ENCODE measurements at places on chromosomes 6 and 20.

DNA sequence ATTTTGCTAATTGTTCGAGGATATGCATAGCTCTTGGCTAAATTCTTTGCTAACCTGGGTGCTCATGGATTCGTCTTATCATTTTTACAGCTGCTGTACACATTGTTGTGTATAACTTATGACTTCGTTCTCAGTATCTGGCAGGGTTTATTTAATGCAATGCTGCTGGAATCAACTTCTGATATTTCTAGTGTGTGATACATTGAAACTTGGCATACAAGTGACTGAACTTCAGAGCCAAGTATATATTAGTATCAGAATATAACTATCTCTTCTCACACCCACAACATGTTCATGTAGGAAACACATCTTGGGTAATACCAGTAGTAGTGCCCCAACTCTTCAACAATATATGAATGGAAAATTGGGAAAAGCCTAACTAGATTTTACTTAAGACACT, 764.2 kb downstream of the TENT5A start:
- DNase-seq: no peak

GRCh38 chr6:116180375-116180774, 54.4 kb upstream of the COL10A1 start:
- DNase-seq: no peak

DNA sequence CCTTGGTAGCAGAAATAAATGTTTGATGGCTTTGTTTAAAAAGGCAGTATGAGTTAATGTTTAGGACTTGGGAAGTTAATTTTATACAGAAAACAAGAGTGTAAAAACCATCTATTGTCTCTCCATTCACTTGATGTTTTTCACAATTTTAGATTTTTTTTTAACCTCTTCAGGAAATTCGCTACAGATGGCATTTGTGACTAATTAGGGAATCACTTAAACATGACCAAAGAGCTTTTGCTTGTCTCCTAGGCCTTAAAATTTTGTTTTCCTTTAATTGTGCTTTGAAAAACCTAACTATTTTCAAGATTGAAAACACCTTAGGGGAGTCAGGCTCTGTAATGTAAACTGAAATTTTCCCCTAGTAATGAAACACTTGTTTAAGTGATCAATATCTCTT, 17.3 kb downstream of the TULP4 start:
- no peak for DNase-seq

DNA sequence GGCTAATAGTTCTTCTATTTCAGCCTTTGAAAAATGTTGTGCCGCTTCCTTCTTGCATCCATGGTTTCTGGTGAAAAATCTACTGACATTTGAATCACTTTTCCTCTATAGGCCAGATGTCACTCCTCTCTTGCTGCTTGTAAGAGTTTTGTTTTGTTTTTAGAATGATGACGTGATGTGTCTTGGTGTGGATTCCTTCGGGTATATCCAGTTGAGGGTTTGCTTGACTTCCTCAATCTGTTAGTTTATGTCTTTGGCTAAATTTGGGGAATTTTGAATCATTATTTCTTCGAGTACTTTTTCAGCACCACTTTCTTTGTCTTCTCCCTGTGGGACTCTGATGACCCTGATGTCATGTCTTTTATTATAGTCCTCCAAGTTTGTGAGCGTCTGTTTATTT, 175.5 kb downstream of the MYLK4 start:
- no peak for DNase-seq

DNA sequence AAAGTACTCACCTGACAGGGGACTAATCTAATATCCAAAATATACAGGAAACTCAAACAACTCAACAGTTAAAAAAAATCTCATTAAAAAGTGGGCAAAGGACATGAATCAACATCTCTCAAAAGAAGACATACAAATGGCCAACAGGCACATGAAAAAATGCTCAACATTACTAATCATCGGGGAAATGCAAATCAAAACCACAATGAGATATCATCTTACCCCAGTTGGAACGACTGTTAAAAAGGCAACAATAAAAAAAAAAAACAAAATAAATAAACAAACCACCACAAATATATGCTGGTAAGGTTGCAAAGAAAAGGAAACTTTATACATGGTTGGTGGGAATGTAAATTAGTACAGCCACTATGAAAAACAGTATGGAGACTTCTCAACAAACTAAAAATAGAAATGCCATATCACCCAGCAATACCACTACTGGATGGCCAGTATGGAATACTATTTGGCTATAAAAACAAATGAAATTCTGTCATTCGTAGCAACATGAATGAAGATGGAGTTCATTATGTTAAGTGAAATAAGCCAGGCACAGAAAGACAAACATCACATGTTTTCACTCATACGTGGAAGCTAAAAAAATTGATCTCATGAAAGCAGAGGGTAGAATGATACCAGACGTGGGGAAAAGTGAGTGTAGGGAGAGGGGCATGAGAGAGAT, 6.6 kb downstream of the SIRPB2 start:
- DNase-seq: no peak

DNA sequence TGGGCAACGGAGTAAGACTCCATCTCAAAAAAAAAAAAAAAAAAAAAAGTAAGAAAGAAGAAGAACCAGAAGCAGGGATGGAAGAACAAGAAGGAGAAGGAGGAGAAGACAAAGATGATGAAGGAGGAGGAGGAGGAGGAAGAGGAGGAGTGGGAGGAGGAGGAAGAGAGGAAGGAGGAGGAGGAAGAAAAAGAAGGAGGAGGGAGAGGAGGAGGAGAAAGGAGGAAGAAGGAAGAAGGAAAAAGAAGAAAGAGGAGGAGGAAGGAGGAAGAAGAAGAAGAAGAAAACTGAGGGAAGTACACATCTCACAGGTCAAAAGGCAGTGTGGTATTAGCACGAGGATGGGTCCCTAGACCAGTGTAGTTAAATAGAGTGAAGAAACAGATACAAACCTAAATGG, 65.1 kb upstream of the SCAF8 start:
- DNase-seq: no peak

- DNase-seq: no peak
These were observed 175.4 kb upstream of the PRND start for GRCh38 chr20:4546342-4546741.

DNA sequence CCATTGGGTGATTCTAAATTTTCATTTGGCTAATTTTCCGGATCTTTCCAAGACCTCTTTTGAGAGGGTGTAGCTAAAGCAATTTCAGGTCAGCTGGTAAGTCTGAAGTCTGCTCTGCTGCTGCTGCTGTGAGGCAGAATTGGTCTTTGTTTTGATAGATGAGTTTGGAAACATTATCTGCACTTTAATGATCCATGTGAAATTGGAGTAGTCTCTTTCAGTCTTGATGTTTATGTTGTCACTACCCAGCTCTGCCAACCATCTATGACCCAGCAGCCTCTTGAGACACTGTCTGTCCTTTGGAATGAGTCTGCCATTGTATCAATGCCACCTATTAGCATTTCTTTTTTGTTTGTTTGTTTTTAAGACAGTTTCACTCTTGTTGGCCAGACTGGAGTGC, 44.1 kb downstream of the TXNDC5 start:
- DNase-seq: no peak
